Vagina (tissue), 2 donors: ENCODE measurements at places on chromosomes 6 and 20.
A peak's percentile ranks its signal among the peaks of the same experiment; 100 is the strongest.

- DNase-seq, result peak; percentile 65
These were observed 190.2 kb downstream of the DTNBP1 start for GRCh38 chr6:15472621-15473020.

DNA sequence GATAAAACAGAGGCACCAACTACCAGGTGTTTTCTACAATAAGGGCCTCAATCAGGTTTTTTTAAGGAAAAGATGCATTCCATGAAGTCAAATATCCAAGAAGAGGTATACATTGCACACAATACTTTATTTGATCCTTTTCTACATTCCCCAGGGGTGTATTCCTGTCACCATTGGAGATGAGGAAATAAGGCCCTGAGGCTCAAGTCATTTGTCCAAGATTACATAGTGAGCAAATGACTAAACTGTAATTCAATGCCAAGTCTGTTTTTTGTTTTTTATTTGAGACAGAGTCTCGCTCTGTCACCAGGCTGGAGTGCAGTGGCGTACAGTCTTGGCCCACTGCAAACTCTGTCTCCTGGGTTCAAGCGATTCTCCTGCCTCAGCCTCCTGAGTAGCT lies 69.2 kb upstream of the CDYL start:
- no peak for DNase-seq

DNA sequence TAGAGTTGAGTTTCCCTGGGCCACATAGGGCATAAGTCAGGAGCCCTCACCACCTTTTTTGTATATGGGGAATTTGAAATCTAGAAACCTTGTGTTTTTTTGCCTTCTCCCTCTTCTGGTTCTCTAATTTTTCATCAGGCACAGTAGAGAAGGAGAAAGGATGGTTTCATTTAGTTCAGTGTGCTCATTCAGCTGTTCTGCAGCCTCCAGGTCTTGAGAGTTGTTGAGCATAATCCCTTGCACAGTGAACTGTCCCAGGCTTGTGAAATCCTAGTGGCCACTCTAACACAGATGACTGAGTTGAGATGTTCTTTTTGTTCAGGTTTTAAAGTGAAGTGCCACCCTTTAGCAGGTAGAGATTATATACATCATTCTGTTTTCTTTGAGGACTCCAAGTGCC lies 183.5 kb downstream of the CDKAL1 start:
- DNase-seq, result no peak

DNA sequence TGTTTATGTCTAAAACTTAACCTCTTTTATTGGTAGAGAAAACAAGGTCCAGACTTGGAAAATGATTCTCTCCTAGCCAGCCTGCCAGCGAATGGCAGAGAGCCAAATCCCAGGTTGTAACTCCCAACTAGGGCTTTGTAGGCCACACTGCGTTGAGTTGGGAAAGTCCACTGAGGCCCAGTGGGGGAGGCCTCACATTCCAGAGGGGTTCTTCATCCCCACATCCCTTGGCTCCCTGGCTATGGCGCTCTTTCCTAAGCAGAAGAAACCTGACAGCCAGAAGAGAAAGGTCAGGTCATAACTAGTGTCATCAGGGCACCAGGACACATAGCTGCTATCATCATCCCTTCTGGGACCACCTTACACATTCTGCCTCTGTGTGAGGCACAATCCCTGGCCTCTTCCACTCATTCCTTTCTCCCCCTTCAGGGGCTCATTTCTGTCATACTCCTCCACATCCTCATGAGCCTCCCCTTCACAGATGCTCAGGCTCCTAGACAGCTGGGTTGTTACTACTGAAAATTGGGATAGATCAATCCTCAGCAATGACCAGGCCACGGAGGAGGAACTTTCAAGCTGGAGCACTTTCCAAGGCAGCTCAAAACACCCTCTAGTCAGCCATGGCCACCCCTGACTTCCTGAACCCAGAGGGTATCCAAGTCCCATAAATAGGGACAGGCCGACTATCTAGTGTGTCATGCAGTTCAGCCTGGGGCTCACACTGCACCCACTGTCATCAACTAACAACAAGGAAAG lies 48.6 kb downstream of the TCP11 start:
- DNase-seq, result no peak

DNA sequence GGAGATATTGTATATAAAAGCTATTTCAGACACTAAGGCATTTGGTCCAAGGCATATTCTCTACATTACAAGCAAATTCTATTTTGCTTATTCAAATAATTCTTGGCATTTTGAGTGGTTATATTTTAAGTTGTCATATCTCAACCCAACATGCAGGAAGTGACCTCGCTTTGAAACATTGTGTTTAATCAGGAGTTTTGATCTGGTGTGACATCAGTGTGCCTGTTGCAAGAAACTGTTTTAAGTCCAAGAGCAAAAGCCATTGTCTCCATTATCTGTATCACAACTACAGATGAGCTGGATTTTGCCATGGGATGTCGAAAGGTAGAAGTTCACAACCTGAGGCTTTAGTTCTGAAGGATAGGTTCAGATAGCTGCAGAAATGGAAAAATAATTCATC lies 509.9 kb upstream of the ID4 start:
- DNase-seq, result no peak

DNA sequence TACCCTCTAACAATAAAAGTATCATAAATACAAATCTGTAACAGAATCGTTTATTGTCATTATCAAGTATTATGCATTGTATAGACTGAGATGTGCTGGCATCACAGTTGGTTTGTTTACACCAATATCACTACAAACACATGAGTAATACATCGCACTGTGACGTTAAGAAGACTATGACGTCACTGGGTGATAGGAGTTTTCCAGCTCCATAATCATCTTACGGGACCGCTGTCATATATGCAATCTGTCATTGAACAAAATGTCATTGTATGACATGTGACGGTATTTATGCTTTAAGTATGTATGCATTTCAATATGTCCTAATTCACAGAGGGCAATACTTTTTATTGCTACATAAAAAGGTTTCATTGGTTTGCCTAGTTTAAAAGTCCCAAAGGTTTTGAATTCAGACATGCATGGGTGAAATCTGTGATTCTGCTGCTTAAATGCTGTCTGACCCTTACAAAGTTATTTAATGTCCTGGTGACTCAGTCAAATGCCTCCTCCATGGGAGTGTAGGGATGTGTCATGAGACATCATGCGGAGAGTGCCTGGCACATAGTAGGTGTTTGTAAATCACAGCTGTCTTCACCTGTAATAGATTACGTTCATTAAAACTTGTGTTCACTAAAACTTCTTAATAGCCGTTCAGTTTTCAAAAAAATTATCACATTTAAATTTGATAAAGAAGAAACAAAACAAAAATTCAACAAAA lies 160.7 kb upstream of the PDE10A start:
- no peak for DNase-seq

- no peak for DNase-seq
These were observed 211.2 kb downstream of the C6orf118 start for GRCh38 chr6:165098165-165098564.

- no peak for DNase-seq
These were observed 7.4 kb upstream of the ULBP3 start for GRCh38 chr6:150076196-150076893.

GRCh38 chr6:1321738-1322137 lies 9.8 kb downstream of the FOXQ1 start:
- no peak for DNase-seq

DNA sequence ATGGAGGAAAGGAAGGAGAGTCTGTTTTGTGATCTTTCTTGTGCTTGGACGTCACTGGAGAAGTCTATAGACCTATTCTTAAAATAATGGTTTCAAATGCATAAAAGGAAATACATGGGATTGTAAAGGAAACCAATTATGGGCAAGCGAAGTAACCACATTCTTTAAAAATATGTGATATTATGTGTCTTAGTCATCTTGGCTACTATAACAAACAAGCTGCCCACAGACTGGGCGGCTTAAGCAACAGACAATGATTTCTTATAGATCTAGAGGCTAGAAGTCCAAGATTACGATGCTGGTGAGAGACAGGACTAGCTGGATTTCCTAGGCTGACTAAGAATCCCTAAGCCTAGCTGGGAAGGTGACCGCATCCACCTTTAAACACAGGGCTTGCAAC lies 49.4 kb upstream of the CD83 start:
- no peak for DNase-seq

DNA sequence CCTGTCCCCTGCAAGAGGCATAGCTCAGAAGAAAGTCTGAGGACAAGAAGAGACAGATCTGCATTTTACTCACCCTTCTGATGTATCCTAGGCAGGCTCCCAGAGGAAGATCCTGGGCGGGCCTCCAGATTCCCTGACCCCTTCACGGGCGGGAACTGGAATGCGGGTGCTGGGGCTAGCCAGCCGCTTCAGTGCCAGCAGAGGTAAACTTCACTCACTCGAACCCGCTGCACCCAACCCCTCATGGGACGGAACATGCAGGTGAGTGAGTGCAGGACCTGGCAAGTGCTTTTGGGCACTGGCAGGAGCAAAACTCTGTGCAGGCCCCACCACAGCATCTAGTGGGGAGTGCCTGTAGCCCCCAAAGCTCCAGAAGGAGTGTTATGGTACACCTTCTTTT lies 171.8 kb downstream of the MMS22L start:
- no peak for DNase-seq

- no peak for DNase-seq
These were observed 39.2 kb upstream of the CENPW start for GRCh38 chr6:126300735-126301134.

DNA sequence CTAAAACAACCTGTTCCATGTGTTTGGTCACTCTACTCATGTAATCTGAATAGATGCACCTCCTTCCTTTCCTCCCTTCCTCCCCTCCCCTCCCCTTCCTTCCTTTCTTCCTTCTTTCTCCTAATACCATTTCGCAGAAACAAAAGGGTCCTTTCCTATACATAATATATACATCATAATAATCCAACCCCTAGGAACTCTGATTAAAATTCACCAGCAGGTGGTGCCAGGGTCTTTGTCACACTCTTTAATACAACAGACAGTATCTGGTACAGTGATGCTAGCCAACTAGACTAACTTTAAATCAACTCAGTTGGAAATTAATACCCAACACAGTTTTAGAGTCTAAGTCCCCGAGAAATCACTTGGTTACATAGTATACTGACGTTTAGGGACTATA lies 181.2 kb upstream of the SHLD1 start:
- no peak for DNase-seq

GRCh38 chr6:10259671-10260070 lies 155.2 kb downstream of the TFAP2A start:
- no peak for DNase-seq

- no peak for DNase-seq
These were observed 73.5 kb downstream of the ARMC2 start for GRCh38 chr6:108921547-108922361.

- no peak for DNase-seq
These were observed 30.1 kb downstream of the GMDS start for GRCh38 chr6:2215342-2215741.

- DNase-seq, result no peak
These were observed 114.9 kb upstream of the DST start for GRCh38 chr6:56757588-56757984.

DNA sequence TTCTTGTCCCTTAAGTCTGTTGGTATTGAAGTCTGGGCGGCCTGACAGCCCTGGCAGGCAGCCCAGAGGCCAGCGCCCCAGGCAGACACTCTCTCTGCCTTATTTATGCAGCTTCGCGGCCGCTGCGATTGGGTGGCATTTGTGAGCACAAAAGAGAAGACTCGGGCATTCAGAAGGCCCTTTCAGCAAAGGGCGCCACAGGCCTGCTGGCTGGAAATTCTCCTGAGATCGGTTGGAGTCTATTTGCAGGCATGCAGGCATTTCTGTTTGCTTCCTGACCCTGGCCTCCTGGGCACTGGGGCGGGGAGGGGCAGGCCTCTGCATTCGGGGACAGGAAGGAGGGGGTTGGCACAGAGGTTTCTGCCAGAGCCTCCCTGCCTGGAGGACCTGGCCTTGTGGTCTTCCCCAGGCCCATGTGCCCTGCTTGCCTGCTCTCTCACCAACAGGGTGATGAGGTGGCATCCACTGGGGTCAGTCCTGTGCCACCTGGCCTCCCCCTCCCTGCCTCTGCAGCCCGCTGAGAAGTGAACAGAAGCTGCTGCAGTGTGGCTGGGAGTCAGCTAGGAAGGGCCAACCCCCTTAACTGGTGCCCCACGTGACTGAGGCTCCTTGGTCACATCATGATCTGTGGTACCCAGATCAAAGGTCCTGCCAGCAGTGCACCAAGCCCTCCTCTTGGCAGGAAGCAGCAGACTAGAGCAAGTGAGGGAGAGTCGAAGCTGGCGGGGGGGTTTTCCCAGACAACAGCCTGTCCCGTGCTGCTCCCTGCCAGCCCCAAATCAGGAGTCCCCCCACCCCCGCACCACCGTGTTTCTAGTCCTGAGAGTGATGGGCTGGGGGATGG lies 16.6 kb upstream of the CCDC167 start:
- no peak for DNase-seq

DNA sequence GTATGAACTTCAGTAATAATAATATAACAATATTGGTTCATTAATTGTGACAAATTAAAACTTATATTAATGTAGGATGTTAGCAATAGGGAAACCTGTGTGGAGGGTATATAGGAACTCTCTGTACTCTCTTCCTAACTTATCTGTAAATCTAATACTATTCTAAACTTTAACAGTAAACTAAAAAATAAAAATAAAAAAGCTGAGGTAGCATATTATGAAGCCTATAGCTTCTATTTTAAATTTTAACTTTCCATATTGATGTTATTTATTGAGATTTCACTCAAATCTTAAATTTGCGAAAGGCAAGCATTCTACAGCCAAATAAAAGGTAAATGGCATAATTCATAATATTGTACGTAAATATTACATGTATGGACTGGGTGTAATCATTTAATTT lies 326.4 kb downstream of the MEI4 start:
- no peak for DNase-seq

GRCh38 chr20:61278296-61278695 lies 26.2 kb downstream of the CDH4 start:
- no peak for DNase-seq

GRCh38 chr6:44655412-44656342 lies 268.2 kb downstream of the CDC5L start:
- DNase-seq, result no peak

DNA sequence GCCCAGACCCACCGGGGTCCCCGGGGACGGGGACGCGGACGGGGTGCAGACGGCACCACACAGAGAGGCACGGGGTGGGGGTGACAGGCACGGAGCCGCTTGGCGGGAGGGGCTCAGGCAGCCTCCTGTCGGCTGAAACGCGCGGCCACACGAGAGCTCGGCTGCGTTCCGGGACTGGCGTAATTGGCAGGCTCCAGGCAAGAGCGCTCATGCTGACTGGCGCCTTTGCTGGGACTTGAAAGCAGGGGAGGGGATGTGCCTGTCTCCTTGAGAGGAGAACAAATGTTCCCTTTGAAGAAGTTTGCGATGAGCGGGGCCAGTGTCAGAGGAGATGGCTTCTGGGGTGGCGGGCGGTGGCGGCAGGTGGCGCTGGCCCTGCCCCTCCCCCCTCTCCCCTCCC lies 25.8 kb downstream of the BHLHE23 start:
- no peak for DNase-seq

DNA sequence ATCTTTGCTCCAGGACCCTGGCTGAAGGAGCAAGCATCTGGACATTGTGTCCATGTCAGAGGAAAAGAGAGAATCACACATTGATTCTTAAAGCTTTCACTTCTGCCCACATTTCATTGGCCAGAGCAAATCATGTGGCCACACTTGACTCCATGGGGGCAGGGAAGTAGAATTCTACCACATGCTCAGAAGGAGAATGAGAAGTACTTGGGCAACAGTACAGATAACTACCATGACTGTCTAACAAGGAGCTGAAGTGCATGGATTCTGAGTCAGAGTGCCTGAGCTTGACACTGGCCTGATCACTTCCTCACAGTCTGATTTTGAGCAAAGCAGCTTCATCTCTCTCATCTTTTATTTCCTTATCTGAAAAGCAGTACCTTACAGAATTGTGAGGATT lies 38.6 kb downstream of the GHRH start:
- no peak for DNase-seq

- DNase-seq, result no peak
These were observed 140.9 kb downstream of the GRIK2 start for GRCh38 chr6:101534386-101534785.
